ENCODE measurements at places on chromosomes 1 and 21. TPM values are rescaled to one million over a fixed set of nuclear protein-coding genes. Genes with fewer than 3 reads are reported as not detected.

- DNase-seq: no peak
Measured at GRCh38 chr1:221031458-221032203, 152.4 kb downstream of the HLX start.

DNA sequence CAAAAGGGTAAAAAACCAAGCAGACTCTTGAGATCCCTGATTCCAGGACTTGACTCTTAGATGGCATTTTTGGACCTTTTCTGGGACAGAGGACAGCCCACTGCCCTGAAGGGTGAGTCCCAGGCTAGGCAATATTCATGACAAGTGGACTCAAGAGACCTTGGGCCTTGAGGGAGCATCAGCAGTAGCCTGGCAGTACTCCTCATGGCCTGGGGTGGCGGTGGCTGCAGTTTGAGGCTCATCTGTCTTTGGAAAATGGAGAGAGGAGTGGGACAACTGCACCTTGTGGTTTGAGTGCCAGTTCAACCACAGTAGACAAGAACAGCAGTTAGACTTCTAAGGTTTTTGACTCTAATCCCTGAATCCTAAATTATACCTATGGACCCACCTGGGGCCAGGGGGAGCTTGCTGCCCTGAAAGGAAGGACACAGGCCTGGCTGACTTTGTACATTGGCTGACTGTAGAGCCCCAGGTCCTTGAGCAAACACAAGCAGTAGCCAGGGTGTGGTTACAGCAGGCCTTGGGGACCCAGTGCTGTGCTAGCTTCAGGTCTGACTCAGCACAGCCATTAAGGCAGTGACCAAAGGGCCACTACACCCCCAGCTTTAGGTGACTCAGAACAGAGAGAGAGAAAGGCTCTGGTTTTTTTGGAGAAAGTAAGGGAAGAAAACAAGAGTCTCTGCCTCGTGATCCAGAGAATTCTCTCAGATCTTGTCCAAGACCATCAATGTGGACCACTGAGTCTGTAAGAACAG, 1023.2 kb downstream of the KCNT2 start:
- DNase-seq: peak; percentile 36

DNA sequence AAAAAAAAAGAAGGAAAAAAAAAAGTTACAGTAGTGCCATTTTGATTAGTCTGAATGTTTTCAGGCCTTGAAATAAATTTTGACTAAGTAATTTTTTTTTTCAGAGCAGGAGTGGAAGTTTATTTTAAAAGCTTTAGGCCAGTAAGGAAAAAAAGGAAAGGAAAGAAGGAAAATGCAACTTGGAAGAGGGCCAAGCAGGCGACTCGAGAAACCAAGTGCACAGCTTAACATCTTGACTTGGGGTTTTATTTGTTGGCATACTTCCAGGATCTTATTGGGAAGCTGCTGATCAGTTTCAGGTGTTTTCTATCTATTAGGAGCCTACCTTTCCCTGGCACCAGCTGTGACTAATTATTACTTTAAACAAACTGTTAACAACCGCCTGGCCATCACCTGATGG, 41.7 kb downstream of the ATF3 start:
- no peak for DNase-seq

DNA sequence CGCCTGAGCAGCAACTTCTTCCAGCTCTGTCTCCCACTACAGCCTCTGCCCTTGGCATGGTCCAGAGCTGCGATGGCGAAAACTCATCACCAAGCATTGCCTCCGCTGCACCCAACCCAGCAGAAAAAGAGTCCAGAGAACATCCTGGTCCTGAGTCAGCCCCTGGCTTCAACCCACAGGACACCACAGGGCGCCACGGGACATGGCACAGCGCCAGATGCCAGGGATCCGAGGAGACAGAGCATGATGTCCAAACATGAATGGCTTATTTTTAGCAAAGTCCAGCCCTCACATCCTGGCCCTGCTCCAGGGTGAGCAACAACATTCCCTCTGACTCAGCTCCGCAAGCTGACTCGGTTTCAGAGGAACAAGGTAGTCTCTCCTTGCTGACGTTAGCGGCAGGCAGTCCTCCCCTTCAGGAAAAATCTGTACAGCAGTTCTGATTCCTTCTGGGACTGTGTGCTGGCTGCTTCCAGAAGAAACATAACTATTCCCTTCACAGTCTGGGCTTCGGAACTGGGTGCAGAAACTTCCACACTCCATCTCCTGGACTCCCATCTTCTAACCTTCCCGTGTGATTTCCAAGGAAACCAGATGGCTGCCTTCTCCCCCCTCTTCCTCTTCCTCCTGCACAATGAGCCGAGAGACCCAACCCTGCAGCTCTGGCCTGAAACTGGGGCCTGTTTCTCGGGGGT, 131.3 kb downstream of the TOMM20 start:
- peak; percentile 95 for DNase-seq

GRCh38 chr1:47711184-47711847, 273.5 kb downstream of the FOXD2 start:
- no peak for DNase-seq

DNA sequence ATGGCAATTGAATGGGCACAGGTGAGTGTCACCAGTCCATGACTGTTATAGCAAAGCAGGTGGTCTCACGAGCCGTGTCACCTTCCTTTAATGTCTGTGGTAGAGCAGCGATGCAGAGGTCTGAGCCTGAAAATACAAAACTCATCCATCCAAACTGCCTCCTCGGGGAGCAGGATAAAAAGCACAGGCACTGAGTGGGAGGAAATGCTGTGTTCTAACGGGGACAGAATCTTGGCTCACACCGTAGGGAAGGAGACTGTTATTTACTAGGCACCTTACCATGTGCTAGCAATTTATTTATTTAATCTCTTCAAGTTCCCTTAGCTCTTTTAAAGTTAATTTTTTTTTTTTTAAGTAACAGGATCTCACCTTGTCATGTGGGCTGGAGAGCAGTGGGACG, 1.2 kb downstream of the ASCL5 start:
- DNase-seq: no peak

DNA sequence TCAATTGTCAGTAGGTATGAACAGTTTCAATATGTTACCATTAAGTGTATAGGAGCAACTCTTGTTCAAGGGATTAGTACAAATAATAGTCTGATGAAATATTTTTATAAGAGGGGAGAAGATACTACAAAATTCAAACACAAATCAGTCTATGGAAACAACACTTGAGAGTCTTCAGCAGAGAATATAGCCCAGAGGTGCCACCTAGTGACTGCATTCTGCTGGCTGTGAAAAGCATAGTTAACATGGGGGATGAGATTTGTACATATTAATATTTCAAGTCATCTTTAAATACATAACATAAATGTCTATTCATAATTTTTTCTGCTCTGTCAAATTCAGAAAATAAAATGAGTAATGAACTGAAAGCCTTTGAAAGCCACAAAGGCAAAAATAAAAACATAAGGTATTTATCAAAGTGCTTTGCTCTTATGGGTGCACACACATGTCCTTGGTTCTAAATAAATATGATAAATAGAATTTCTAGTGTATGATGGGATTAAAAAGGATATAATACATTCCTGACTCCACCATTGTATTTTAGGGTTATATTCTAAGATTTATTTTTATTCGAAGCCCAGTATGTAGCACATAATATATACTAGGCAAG, 440.9 kb upstream of the ZRANB2 start:
- DNase-seq: peak; percentile 58

DNA sequence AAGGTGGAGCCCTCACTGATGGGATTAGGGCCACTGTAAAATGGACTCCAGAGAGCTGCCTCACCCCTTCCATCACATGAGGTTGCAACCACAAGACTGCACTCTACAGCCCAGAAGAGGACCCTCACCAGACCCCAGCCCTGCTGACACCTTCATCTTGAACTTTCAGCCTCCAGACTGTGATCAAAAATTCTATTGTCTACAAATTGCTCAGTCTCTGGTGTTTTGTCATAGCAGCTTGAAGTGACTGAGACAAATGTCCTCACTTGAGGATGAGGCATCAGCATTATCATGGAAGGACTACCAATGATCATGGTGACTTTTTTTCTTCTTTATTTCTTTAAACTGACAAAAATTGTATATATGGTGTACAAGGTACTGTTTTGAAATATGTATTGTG, 26.7 kb upstream of the TRIM17 start:
- DNase-seq: no peak

DNA sequence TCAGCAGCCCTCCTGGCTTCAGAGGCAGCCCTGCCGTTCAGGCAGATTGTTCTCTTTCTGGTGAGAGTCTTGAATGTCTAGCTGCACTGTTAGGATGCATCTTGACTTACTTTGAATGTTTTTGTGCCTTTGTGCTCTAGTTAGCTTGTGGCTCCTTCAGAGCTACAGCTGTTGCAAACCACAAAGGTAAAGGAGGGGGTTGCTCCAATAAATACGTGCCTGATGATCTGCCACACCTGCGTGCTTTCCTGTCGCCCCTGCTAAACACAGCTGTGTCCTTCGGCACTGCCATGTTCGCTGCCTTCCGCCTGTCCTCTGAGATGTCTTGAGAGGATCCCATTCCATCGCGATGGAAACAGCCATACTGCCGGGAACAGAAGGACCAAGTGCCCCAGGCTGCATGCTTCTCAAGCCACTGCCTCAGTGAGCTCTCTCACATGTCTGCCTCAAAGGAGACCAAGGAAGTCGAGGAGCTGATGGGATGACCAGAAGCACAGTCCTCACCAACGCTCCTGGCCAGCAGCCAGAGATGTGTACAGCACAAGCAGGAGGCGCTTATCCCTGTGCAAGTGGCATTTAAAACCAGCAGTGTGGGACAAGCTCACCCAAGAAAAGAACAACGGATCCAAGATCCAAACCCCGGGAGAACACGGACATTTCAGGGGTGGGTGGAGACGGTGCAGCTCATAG, 12.0 kb upstream of the SMIM12 start:
- DNase-seq: no peak

- DNase-seq: peak; percentile 66
Measured at GRCh38 chr1:159197561-159198557, 6.8 kb upstream of the ACKR1 start.

GRCh38 chr1:99216956-99217355, 47.3 kb upstream of the PLPPR4 start:
- DNase-seq: no peak

DNA sequence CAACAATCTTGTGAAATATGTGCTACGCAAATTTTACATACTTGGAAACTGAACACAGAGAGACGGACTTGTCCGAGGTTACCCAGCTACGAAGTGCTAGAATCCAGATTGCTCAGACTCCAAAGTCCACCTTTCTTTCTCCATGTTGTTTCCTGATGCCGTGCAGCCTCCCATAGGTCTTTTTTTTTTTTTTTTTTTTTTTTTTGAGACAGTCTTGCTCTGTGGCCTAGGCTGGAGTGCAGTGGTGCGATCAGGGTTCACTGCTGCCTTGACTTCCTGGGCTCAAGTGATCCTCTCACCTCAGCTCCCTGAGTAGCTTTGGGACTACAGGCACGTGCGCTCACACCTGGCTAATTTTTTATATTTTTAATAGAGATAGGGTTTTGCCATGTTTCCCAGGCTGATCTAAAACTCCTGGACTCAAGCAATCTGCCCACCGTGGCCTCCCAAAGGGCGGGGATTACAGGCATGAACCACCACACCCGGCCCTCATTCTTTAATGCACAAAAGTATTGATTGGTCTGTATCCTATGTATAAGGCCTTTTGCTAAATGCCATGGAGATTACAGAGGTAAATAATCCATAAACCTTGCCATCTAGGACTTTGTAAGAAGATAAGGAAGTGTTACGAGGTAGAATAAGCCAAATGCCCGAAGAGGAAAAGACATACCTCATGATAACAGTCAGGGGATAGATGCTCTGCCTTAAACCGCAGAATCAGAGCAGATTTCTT, 92.8 kb downstream of the C1orf21 start:
- peak; percentile 31 for DNase-seq

GRCh38 chr1:100581096-100581705, 43.3 kb downstream of the GPR88 start:
- no peak for DNase-seq

DNA sequence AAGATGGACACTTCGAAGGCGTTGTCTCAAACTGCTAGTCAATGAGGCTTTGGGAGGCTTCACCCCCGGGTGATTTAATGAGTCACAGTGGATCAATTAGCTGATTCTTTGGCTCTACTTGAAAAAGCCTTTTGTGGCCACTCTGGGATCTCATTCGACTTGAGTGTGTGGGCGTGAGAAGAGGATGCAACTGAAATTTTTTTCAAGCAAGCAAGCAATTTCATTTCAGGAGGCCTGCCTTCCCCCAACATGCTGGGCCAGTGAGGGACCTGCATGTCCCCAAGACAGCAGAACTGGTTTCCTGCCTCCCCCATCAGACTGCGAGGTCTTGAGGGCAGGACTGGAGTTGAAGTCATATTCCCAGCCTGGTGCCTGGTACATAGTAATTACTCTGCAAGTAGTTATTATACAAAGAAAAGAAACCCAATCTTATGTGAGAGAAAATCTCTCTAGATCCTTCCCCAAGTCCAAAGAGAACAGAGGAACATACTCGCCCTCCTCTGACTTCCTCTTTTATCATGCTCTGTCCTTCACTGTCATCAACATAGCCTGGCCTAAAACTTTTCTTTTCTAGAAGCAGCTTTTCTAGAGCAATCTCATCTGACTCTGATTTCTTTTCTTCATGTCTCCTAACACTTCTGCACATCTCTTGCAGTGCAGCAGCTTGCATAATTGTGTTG, 22.7 kb downstream of the SYT6 start:
- DNase-seq: no peak

GRCh38 chr1:203508463-203509073, 14.6 kb downstream of the OPTC start:
- DNase-seq: no peak

- DNase-seq: no peak
Measured at GRCh38 chr1:33410091-33410701, 20.7 kb downstream of the PHC2 start.

- no peak for DNase-seq
Measured at GRCh38 chr1:46575778-46576177, 24.3 kb upstream of the KNCN start.

GRCh38 chr1:118890851-118891384, 97.2 kb downstream of the TBX15 start:
- no peak for DNase-seq

- DNase-seq: no peak
Measured at GRCh38 chr1:101203820-101204540, 32.8 kb upstream of the S1PR1 start.

DNA sequence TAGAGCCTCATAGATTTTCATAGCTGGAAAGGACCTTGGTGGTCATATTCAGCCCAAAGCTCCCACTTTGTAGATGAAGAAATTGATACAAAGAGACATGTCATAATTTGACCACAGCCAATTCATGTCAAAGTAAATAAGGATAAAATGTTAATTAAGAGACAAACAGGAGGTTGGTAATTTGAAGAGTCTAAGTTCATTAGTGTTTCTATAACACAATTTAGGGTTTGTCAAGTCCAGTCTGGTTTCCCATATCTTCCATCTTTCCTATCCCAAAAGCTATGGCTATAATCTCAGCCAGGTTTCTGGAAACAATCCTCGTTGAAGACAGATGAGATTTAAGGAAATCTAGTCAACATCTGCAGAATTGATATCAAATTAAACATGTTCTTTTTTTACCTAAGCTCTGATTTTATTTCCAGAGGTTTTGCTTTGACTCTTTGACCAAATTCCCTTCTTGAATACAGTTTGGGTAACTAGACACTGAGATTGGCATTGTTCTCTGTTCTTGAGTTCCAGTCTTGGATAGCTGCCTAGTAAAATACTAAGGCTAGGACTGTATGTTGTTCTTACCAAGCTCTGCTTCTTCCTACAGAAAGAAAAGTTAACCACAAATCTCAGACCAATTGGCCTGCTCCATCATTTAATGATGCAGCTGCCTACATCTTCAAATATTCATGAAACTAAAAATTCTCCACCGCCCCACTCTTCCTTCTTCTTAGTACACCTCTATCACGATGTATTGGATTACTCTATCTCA, 62.0 kb downstream of the SLC44A5 start:
- DNase-seq: no peak

GRCh38 chr1:202915146-202915545, 11.9 kb downstream of the KLHL12 start:
- DNase-seq: no peak

HES4 gene
- total RNA-seq: 15.9 TPM

RNF186 gene
- 79.7 TPM for total RNA-seq

CYP4Z1 gene
- 1.9 TPM for total RNA-seq

OR2W3 gene
- total RNA-seq: 5.4 TPM

All from transverse colon (tissue), 4 donors.